ENCODE measurements at places on chromosomes 7 and 10.

GRCh38 chr7:95544171-95544570 is 52.1 kb downstream of the PDK4 start:
- DNase-seq: no peak

GRCh38 chr7:28106321-28106829 is 74.2 kb downstream of the JAZF1 start:
- DNase-seq: no peak

DNA sequence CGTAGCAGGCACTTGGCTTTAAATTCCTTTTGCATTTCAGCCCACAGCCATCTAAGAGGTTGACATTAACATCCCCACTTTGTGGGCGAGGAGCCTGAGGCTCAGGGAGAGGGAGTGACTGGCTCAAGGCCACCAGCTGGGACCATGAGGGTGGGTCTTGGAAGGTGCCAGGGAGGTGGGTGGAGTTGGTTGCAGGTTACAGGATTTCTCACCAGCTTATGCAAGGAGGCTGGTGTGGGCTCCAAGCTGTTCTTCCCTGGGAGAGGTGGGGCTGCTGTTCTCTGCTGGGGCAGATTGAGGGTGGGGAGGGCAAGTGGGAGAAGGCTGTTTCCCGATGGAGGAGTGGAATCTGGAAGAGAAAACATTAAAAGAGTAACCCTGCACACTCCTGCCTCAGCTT is 14.1 kb upstream of the C10orf95 start:
- DNase-seq: no peak

GRCh38 chr7:75654855-75655254 is 83.9 kb downstream of the HIP1 start:
- no peak for DNase-seq

DNA sequence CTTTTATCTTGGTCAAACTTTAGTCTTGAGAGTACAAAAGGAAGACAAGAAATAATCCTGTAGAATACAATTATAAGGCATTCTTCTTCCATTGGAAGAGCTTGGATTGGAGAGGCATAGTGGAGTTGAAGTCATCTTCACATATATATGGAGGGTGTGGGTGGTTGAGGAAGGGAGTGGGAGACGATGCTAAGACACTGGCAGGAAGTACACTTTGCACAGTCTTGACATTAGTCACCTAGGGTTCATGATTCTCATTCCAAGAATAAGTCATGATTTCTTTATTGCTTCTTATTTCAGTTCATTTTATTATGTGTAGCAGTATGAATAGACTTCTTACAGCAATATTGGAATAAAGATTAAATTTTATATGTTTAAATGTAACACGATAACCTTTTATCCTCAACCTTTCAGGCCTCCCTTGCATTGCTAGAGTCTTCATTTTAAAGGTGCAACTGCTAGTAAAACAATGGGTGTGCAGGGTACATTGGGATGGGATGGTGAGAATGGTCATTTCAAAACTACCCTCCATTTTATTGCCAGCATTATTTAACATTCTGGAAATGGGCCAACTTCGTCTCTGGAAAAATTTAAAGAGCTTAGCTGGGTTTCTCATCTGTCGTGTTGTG is 12.3 kb upstream of the SLC26A3 start:
- no peak for DNase-seq

DNA sequence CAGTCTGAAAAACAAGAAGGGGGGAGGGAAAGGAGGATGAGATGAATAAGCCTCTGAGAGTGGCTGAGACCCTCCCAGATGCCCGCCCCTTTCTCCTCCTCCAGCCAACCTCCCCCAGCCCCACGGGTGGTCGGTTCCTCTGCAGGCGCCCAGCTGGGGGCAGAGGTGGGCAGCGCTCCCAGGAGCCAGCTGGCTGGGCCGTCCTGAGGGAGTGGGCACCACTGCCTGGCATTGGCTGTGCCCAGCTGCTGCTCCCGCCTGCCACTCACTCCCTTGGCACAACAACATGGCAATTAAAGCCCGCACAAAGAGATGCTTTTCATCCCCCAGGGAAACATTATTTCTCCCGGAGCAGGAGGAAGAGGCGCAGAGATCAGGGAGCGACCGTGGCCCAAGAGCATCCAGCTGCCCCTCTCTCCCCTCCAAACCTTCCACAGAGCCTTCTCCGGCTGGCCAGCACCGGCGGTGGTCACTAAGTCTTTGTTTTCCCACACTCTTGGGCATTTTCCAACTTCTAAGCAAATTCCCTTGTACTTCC is 107.2 kb downstream of the SPDYE5 start:
- no peak for DNase-seq

GRCh38 chr10:86756511-86757112 is at the start of gene BMPR1A:
TSS of gene BMPR1A (plus strand) at chr10:86756619. CDS start at chr10:86876019, 119,400 bp downstream.
- DNase-seq: no peak

DNA sequence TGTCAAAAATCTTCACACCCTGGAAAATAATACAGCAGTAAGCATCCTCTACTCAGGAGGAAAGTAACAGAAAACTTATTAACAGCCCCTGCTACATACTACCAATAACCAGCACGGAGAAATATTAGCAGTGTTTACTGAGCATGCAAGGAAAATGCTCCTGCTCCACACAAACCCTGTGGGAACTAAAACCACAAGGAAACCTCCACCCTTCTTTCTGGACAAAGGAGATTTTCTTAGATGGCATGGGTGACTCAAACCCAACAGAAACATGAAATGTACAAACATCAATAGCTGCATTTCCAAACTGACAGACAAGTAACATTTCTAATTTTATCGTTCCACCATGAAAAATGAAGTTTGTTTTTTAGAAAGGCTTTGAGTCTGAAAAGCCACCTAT is 113.4 kb downstream of the VPS41 start:
- no peak for DNase-seq

DNA sequence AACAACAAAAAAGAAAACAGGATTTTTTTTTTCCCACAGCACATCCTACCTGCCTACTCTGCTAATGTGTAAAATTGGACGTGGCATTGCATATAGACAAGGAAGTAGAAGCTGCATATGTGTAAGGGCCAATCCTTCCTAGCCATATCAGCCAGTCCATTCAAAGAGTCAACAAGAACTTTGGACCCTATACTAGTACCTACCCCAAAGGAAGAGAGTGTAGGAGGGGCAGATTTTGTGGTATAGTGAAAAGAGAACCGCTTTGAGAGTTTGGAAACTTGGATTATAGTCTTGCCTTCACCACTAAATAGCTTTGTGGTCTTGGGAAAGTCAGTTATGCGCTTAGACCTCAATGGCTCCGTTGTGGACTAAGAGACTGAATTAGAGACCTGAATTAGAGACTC is 12.1 kb upstream of the MCU start:
- DNase-seq: no peak

GRCh38 chr7:128161466-128162125 is 79.5 kb upstream of the LEP start:
- DNase-seq: no peak

- DNase-seq: no peak
Observed at GRCh38 chr10:82267960-82268359, 393.0 kb downstream of the NRG3 start.

GRCh38 chr10:55852900-55853299 is 508.2 kb downstream of the ZWINT start:
- DNase-seq: no peak

DNA sequence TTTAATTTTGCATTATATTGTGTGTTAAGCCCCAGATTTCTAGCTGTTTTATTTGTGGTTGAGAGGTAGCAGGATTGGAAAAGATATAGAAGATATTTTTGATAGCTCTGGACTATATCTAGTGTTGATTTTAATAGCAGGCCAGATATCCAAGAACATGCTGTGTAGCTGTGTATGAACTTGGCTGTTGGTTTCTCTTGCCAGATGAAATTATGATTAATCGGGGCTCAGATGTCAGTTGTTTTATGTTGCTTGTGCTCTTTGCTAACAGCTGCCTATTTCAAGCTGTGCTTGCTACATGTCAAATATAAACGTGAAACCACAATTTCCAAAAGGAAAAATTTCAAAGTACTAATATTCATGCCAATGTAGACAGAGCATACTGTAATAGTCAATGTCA is 141.1 kb downstream of the GRM3 start:
- no peak for DNase-seq

Measured in HFF-Myc (cell line).